Activated T-helper 1 cell treated with Interleukin-2 at 50 U/mL for 16 hours (primary cell): ENCODE measurements at places on chromosomes 6 and 20.

GRCh38 chr20:14288341-14289330 lies 48.8 kb downstream of the FLRT3 start:
- DNase-seq = no peak

- DNase-seq = no peak
Measured at GRCh38 chr20:48422242-48422960, 405.4 kb downstream of the PREX1 start.

DNA sequence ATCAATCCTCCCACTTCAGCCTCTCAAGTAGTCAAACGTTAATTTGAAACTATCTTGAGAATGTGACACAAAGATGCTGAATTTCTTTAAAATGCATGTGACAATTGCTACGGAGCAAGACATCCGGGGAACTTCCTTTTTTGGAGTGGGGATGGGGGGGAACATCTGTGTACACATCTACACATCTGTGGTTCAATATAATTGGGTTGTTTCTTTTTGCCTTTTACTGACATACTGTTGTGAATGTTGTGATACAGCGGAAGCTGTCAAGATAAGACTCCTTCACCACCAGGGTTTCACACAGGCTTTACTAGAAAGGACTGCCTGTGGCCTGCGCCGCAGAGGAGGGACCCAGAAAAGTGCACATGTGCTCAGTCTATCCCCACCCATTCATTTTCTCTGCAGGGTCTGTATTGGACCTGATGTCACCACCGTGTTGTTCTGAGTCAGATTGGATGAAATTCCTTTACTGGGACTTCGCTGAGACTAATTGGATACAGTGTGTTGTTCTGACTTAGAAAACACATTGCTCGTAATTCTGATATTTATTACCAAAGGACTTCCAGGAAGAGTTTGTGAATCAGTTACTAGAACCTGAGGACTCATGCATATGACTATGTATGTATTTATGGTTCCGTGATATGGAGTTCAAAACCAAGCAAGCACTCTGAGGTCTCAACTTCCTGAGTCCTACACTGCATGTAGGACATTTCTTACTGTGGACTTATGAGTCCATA lies 98.7 kb upstream of the SGK1 start:
- no peak for DNase-seq

- DNase-seq = no peak
Measured at GRCh38 chr6:96626759-96627364, 63.9 kb downstream of the FHL5 start.

DNA sequence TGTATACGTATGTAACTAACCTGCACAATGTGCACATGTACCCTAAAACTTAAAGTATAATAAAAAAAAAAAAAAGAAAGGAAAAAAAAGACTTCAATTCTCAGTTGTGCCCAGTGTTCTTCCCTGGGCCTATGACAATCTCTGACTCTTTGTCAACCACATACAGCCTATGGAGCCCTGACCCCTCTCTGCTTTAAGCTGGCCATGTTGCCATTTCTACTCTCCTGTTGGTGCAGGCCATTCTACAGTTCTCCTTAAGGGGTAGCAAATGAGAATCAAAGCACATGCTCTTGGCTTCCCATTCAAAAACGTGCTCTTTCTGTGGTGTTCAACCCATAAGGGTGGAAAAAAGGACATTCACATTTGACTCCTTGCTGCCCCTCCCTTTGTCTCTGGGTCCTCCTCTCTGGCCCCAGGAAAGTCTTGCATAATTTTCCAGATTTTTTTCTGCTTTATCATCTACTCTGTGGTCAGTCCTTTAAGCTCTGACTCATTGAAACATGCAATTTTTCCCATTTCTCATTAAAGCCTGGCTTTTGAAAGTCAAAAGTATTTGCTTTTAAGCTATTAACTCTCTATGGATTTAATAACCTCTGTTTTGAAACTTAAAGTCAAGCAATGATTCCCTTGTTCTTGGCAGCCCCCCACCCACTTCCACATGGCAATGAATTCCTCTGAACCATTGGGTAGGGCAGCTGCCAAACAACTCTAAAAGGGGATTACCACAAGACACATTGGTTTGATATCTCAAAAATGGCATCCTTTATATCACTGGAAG lies 208.6 kb upstream of the MCHR2 start:
- no peak for DNase-seq
